ENCODE measurements at places on chromosomes 6 and 20.

- DNase-seq = no peak
These were observed 17.9 kb upstream of the THEMIS start for GRCh38 chr6:127918506-127919427.

DNA sequence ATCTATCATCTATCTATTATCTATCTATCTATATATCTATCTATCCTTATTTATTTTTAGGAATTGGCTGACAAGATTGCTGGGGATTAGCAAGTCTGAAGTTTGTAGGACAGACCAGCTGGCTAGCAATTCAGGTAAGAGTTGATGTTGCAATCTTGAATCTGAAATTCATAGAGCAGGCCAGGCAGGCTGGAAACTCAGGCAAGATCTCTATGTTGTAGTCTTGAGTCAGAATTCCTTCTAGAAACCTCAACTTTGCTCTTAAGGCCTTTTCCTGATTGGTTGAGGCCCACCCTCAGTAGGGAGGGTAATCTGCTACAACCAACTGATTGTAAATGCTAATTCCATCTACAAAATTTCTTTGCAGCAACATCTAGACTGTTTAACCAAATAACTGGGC lies 19.2 kb downstream of the MAPK13 start:
- no peak for DNase-seq

- DNase-seq = no peak
These were observed 80.2 kb downstream of the SYTL3 start for GRCh38 chr6:158729906-158730540.

DNA sequence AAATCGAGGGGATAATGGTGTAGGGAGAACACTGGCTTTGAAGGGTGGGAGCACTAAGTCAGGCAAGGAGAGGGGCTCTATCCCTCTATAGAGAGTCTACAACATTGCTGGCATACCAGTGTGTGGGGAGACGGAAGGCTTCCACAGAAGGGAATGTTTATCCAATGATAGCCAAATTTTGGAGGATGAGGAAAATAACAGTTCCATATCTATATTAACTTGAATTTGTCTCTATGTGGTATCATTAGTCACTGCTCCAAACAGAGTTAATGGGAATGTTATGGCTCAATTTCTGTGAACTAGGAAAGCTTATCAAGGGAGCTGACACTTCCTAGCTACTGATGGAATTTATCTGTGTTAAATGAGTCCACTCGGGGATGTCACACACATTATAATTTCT lies 208.9 kb upstream of the PHACTR1 start:
- DNase-seq = no peak

GRCh38 chr6:71444222-71444621 lies 155.6 kb downstream of the OGFRL1 start:
- no peak for DNase-seq

- DNase-seq = no peak
These were observed 38.9 kb upstream of the TGM2 start for GRCh38 chr20:38203981-38204357.

DNA sequence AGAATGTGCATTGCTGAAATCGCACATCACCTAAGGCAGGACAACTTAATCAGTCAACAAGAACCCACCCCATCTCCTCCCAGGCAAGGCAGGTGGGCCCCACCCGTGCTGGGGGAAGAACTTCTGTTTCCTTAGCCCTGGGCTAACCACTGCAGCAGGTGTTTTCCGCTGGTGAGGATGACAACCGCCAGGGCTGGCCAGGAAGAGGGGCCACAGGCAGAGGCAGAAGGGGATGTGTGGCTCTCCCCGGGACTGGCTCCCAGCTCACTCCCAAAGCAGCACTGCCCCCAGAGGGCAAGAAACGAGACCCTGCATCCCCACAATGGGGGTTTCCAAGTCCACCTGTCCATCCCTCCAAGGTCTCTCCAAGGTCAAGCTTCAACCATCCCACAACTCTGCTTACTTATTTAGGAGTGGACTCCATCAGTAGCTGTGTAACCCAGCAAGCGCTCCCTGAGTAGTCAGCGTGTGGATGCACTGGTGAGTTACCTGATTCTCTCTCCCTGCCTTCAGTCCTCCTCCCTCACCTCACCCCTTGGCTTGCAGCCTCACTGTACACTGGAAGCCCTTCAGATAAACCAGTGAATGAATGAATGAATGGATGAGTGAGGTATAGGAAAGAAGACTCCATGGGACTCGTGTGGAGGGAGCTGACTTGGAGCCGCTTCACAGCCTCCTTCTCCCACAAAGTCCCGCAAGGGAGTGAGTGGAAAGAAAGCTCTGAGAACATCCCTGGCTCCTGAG lies 168.2 kb upstream of the CST7 start:
- DNase-seq = no peak

Measured in stimulated activated CD4-positive, alpha-beta T cell treated with anti-CD3 and anti-CD28 coated beads, TNF-alpha, amount 100 ng/mL, for 1 hour (primary cell).